WTC11 (cell line): ENCODE measurements at places on chromosomes 12 and 14.

DNA sequence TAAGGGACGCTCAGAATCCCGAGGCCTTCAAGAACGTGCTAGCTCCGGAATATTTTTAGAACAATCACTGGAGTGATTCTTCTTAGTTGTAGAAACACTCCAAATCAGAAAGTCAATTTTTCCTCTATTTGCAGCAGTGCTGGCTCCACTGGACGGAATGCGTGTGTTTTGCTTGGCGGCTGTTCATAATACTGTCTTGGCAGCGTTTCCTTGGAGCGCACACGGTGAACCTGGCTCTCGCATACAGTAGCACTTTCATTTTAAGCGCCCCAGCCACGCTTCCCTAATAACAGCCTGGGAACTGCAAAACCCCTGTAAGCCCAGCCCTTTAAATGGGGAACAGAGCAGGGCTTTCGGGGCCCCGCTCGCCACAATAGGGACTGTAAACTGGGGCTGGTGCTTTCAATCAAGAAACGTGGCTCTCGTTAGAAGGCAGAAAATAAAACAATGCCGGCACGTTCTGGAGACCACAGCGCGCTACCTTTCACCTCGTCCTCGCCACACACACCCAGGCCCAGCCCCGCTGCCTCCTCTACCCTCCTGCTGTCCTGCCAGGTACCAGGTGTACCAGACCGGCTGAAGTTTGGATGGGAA is 79.9 kb downstream of the BCL11B start:
- DNase-seq, result no peak

GRCh38 chr12:22310709-22311108 is 23.8 kb downstream of the ST8SIA1 start:
- DNase-seq, result no peak

- DNase-seq, result no peak
Measured at GRCh38 chr14:60922050-60922449, 58.8 kb downstream of the TRMT5 start.

GRCh38 chr14:22521449-22522239 is 67.4 kb downstream of the DAD1 start:
- DNase-seq, result no peak

DNA sequence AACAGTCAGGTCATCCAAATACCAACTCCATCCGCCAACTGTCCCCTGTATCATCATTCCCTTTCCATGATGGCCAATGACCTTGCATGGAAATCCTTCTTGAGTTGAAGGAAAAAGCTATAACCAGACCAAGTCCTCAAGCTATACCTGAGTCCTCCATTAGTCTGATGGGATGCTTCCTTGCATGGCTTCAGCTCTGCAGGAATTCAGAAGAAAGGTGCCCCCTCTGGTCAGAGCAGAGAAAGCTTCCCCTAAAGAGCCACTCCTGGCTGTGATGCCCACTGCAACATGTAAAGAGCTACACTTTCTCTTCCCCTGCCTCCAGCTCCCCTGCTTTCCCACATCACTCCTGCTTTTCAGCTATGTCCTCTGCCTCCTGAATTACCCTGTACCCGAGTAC is 43.1 kb upstream of the FKBP4 start:
- no peak for DNase-seq

GRCh38 chr12:31470459-31470858 is 120.5 kb downstream of the DENND5B start:
- no peak for DNase-seq

- DNase-seq, result peak; percentile 70
Measured at GRCh38 chr12:66352197-66352596, 49.9 kb downstream of the HELB start.

DNA sequence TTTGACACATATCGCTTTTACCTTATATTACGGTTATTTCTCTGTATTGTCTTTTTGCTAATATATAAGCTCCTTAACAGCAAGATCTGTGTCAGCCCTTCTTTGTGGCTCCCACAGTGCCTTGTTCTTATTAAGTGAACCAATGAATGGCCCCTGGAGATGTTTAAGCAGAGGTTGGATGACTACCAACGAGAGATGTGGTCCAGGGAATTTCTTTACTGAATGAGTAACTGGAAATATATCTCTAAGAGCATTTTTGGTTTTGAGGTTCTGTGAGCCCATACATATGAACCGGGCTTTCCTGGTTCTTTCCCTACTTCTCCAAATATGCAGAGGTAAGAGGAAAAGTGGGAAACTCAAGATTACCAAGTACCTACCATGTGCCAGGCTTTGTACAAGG is 23.5 kb downstream of the CALCOCO1 start:
- DNase-seq, result no peak

DNA sequence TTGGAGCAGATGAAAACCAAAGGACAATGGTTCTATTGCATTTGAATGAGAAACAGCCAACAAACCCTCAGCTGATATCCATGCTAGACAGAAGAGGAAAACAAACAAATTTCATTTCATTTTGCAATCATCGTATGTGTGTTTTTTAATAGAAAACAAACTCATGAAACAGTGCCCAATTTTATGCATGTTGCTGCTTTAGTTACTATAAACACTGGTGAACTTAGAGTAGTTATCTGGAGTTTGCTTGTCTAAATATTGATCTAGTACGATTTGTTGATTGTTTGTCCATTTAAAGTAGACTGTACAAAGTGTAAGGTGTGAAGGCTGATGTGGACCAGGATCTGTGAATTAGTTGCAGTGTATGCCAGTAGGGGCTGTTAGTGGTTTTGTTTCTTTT is 166.6 kb downstream of the KITLG start:
- no peak for DNase-seq
